Activated T-cell treated with anti-CD3 and anti-CD28 coated beads, Interleukin-2, amount 50 U/mL, for 72 hours (primary cell): ENCODE measurements at places on chromosomes 6 and 20.

DNA sequence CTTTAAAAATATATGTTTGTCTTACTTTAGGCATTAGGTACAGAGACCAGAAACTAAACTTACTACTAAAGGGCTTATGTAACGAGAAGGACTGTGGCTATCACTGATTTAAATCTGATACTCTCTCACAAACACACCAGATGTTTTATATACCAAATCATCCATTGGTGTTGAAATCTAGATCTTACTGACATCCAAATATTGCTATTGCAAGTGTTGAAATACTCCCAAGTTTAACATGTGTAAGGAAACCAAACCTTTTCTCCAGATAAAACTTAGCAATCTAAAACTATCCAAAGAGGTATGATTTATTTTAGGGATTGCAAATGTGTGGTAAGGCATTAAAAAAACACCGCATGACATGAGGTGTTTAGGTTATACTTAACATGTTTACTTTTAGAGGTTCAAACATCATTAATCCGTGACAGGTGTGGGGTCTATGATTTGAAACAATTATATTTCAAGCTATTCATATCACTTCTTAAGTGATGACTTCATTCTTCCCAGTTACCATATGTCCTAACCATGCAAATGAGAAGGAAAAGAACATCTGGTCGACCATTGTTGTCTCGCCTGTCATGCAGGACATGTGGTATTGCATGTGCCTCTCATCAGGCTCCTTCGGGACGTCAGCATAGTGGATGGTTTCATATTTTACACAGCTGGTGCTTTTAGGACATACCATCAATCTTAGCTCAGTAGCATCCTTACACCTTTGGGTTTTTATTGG, 168.3 kb upstream of the SPACA1 start:
- no peak for DNase-seq

- no peak for DNase-seq
Observed at GRCh38 chr6:95230071-95230740, 347.1 kb upstream of the MANEA start.

- peak; percentile 70 for DNase-seq
Observed at GRCh38 chr20:17895641-17896171, 72.9 kb downstream of the SNX5 start.

DNA sequence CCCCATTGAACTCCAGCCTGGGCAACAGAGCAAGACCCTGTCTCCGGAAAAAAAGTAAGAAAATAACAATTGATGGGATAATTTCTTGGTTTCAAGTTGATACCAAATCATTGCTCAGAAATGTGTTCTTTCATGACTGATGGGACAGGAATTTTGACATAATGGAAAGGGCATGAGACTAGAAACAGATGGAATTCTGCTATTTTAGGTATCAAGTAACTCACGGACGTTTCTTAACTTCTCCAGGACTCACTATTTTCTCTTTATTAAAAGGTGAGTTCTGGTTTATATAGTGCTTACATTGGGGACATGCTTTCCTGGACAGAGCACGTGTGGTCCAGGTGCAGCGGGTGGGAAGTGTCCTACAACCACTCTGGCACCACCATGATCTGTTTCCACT, 6.0 kb upstream of the DSP start:
- DNase-seq, result no peak

- DNase-seq, result no peak
Observed at GRCh38 chr6:96844530-96844929, 7.3 kb upstream of the GPR63 start.

DNA sequence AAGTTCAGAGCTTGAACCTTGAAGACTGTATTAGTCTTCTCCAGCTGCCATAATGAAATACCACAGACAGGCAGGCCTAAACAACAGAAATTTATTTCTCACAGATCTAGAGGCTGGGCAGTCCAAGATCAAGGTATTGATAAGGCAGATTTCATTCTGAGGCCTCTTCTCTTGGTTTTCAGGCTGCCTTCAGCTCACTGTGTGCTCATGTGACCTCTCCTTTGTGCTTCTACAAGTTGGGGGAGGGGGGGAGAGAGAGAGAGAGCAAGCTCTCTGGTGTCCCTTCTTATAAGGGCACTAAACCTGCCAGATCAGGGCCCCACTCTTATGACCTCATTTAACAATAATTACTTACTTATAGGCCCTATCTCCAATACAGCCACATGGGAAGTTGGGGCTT, 102.6 kb upstream of the RSPO3 start:
- no peak for DNase-seq

DNA sequence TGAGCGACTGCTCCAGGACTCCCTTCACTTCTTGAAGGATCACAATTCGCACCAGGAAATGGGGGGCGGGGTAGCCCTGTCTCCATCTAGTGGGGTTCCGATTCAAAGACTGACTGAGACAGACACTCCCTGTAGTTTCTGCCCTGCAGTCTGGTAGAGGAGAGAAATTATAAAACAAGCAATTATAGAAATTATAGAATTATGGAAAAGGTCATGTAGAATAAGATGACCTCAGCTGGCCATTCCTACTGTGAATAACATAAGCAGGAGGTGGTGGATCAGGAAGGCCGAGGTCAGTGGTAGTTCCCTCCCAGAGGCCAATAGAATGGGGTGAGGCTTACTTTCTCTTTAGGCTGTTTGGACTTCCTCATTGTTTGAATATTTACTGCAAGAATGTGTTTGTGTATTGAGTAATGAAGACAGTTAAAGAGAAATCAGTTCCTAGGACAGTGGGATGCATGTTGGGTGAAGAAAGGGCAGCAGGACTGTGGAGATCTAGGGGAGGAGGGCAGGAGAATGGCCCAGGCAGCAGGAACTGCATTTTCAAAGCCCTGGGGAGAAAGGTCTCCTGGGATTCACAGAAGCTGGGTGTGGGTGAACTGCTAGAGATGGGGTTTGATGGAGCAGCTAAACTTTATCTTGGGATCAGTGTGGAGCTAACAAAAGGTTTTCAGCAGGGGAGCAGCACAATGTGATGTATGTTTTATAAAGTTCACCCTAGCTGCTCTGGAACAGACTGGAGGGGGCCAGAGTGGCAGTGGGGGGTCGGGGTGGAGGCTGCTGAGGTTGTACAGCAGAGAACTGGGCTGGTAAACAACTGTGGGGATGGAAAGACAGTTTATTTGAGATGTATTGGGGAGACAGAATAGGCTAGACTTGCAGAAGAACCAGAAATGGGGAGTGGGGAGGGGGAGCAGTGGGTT, 2.1 kb downstream of the ZNF341 start:
- DNase-seq, result no peak

DNA sequence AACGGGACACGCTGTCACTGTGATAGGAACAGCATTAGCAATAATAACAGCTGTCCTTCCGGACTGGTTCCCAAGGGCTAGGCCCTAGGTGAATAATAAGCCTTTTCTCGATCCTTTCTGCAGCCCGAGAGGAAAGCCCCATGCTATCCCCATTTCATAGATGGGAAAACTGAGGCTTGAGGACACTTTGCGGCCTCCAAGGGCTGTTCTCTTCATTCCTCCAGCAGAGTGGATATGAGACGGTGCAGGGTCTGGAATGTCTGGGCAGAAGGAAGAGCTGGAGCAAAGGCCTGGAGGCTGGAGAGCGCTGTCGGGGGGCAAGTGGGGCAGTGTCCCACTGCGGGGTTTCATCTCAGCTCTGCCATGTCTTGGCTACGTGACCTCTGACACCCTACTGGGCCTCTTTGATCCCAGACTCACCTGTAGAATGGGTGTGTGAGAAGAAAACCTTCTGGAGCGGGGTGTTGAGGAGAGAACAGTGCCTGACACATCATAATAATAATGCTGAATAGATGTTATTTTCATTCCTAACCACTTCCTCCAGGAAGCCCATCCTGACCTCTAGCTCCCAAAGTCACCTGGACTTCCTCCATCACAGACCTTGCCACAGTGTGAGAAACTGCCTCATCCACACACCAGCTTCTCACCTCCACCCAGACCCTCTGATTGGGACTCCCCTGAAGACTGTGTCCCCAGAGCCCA, 74.8 kb downstream of the CEBPB start:
- no peak for DNase-seq

DNA sequence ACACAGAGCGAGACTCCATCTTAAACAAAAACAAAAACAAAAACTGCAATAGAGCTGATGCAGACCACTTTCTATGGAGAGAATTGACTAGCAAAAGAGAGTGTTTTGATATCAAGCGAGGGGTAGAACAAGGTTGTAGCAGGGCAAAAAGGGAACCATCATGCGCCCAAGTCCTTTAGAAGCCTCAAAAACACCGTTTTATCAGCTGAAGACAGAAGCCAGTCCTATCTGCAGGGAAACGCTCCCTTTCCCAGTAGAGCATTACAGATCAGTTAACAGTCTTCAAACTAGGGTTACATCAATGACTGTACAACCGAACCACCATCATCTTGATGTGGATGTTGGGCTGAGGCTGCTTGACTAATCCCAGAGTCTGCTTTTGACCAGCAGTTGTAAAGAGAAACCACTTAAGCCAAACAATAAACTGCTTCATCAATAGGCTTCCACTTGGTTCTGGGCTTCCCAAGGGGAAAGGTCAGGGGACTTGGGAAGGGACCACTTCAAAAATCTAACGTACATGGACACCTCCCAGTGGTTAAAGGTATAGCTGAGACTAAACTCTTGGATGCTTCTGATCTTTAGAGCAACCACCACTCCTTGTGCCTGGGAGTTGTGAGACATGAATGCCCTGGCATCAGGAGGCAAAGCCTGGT, 59.6 kb upstream of the SPDEF start:
- DNase-seq, result no peak

- DNase-seq, result no peak
Observed at GRCh38 chr6:141906569-141907080, 226.1 kb upstream of the GJE1 start.

- DNase-seq, result no peak
Observed at GRCh38 chr20:47704746-47705496, 80.4 kb downstream of the SULF2 start.

- no peak for DNase-seq
Observed at GRCh38 chr20:58072695-58073671, 155.5 kb downstream of the ANKRD60 start.

DNA sequence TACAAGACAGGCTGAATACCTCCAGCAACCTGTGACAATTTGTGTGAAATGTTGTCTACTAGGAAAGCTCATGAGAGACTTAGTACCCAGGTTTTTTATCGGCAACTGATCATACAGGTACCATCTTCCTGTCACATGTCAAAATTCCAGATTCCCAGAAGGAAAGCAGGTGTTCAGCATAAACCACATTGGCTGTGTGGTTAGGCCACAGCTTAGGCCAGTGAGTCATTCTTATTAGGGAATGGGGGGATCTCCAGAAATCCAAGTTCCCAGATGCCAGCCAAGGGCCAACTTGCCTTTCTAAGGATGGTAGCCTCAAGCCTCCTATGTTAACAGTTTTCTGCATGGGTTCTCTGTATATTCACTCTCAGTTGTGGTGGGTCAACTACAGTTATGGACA, 65.9 kb downstream of the FAM184A start:
- DNase-seq, result no peak

DNA sequence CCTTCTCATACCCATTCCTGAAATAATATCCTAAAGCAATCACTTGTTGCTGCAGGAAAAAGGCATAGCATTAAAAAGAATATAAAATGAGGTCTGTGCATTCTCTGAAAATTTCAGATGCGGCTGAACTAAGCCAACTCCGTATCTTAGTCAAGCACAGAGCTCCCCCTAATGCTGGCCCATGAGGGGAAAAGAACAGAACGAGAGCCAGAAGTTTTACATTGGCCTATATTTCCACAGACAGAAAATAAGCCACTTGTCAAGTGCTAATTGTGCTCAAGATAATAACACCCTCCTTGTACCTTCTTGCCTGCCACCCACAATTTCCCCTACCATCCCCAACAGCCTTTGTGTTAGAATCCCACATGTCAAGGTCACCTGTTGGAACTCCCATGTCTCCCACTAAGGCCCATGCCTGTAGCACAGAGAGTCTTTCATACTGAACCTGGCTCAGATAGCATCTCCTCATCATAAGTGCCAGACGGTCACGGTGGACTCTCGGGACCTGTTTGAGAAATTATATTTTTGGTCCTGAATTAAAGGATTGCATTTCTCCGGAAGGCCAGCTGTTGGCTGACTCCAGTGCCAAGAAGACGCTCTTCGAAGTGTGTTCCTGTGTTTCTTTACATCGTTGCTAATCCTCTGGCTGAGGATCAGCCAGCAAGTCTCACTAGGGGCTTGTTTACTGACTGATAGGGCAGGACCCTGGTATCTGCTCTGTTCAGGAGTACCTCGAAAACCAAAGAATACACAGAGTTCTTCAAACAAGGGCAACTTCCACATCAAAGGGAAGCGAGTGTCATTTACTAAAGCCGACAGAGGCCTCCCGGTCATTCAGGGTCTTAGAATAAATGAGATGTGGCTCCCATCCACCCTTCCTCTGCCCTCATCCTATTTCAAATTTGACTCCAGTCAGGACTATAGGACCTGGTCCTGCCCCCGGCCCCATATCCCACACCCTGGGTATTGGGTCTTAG, 183.4 kb upstream of the FBXL4 start:
- DNase-seq, result no peak

DNA sequence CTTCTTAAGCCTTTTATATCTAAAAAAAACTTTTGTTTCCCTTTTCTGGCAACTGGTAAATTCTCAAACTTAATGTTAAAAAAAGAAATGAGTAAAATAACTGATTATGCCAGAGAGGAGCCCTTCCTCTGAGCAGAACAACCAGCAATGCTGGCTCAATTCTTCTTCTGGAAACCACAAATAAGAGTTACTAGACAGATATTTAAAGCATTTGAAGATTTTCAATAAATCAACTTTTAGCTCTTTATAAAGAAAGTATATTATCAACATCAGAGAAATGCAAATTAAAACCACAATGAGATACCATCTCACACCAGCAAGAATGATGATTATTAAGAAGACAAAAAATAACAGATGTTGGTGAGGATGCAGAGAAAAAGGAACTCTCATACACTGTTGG, 61.1 kb upstream of the TCF21 start:
- no peak for DNase-seq

GRCh38 chr20:24828992-24829648, 119.9 kb upstream of the CST7 start:
- DNase-seq, result no peak

DNA sequence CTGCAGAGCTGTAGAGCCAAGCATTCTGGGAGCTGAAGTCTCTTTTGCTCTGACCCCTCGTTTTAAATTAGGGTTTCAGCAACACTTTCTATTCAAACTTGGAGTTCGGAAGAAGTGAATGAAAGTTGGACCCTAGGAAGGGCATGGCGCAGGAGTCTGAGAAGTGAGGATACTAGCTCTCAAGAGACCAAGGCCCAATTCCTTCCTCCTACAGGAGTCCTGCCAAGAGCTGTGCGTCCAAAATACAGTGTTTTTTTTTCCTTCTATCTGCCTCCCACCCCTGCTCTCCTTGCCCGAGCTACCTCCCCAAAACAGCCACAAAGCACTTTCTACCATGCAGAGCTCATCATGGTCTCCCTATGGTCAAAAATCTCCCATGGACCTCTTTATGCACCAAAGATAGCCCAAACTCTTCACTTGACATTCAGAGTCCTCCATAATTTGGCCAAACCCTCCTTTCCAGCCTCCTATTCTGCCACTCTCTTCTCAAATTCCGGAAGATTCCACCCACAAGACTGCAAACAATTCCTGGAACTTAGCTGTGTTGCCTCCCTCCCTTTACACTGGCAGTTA, 649 bp upstream of the CSNK2A1 start:
- DNase-seq, result no peak
